ENCODE measurements at places on chromosomes 16 and 17. TPM values are rescaled to one million over a fixed set of nuclear protein-coding genes. Genes with fewer than 3 reads are reported as not detected.

The SAT2 gene
- 15.9 TPM for total RNA-seq

The BICDL2 gene
- total RNA-seq = 70.9 TPM

The TMEM114 gene
- not detected for total RNA-seq

The ALOX12B gene
- total RNA-seq = not detected

The OR4D1 gene
- not detected for total RNA-seq

DNA sequence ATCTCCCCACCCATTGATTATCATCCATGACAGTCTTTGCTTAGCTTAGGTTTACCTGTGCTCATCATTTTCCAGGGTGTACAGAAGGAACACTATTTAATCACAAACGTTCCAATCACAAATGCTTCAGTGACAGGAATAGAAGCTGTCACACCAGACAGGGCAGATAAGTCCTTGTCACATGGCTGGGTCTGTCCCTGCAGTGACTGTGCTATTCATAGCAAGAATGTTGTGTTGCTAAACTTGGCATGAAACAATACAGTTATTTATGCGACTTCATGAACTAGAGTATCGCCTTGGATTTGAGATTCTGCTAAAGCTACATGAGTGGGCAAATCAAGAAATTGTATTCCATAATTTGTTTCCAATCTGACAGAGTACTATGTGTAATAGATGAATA is 108.4 kb downstream of the CDH13 start:
- no peaks in the 10 kb centered on the region for H3K36me3 ChIP-seq
- no peak overlapping the region for H3K27ac ChIP-seq
- H3K4me1 ChIP-seq = no peaks in the 10 kb centered on the region
- H3K27me3 ChIP-seq = no peaks in the 10 kb centered on the region
- no peak for DNase-seq
- H3K4me3 ChIP-seq = no peak overlapping the region

- H3K4me3 ChIP-seq = peak overlapping the region; percentile 52
- H3K4me1 ChIP-seq = peaks cover 53% of the 10 kb centered on the region
- peak overlapping the region; percentile 97 for H3K27ac ChIP-seq
- no peaks in the 10 kb centered on the region for H3K27me3 ChIP-seq
- no peak for DNase-seq
- peaks cover 7% of the 10 kb centered on the region for H3K36me3 ChIP-seq
Observed at GRCh38 chr16:79640513-79641360, 40.2 kb upstream of the MAF start.

DNA sequence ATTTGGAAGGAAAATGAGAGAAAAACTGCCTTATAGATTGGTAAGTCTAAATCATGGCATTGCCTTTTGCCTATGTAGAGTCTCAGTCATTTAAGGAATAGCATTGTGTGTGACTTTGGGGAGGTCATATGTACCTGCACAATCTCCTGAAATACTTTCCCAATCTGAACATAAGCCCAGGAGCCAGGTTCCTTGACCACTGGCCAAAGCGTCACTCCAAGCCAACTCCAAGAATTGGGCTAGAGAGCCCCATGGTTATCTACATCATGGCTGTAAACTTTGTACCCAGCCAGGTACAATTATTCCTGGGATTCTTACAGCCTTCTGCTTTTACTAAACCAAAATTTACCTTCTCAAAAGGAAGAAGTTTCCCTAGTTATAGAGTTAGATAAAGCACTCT is 40.8 kb upstream of the MED13 start:
- H3K27ac ChIP-seq = no peak overlapping the region
- H3K27me3 ChIP-seq = no peaks in the 10 kb centered on the region
- no peak for DNase-seq
- no peaks in the 10 kb centered on the region for H3K36me3 ChIP-seq
- H3K4me1 ChIP-seq = no peaks in the 10 kb centered on the region
- no peak overlapping the region for H3K4me3 ChIP-seq

DNA sequence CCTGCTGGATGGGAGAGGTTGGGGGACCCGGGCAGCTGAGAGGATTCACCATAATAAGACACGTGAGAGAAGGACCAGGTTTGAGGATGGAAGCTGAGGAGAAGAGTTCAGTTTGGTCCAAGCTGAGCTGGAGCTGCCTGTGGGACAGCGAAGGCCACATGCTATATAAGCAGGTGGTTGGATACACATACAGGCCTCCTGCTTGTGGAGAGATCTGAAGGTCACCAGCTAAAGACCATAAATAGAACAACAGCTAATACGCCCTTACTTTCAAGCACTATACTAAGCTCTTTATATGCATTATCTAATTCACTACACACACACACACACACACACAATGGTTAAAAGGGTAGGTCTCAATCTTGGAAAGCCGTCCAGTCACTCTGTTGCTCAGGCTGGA is 32.1 kb downstream of the DUSP14 start:
- DNase-seq = no peak
- H3K27me3 ChIP-seq = no peaks in the 10 kb centered on the region
- no peak overlapping the region for H3K27ac ChIP-seq
- peaks cover 52% of the 10 kb centered on the region for H3K36me3 ChIP-seq

- no peak overlapping the region for H3K4me3 ChIP-seq
- H3K4me1 ChIP-seq = no peaks in the 10 kb centered on the region
- DNase-seq = peak; percentile 61
- no peak overlapping the region for H3K27ac ChIP-seq
Observed at GRCh38 chr16:77584205-77584859, 138.0 kb upstream of the NUDT7 start.

DNA sequence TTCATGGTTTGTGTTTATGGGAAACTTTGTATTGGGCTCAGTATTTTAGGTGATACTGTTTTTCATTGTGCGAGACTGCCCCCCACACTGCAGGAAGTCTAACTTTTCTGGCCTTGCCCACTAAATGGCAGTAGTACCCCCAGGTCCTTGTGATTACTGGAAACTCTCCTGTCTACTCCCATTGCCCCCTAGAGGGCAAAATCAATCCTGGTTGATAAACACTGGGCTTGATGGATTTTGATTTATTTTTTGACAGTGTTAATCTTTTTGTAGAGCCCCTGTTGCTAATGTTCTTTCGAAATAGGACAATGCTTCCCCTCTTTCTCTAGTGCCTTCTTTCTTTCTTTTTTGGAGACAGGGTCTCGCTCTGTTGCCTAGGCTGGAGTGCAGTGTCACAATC is 15.5 kb downstream of the METTL9 start:
- peaks cover 14% of the 10 kb centered on the region for H3K36me3 ChIP-seq
- no peak overlapping the region for H3K27ac ChIP-seq
- no peak overlapping the region for H3K4me3 ChIP-seq
- DNase-seq = no peak
- H3K4me1 ChIP-seq = peaks cover 23% of the 10 kb centered on the region
- H3K27me3 ChIP-seq = no peaks in the 10 kb centered on the region

GRCh38 chr17:11981862-11982261 is 15.4 kb downstream of the ZNF18 start:
- no peaks in the 10 kb centered on the region for H3K27me3 ChIP-seq
- no peak overlapping the region for H3K4me3 ChIP-seq
- H3K27ac ChIP-seq = no peak overlapping the region

- no peak overlapping the region for H3K27ac ChIP-seq
- H3K27me3 ChIP-seq = no peaks in the 10 kb centered on the region
- no peak for DNase-seq
- no peak overlapping the region for H3K4me3 ChIP-seq
- H3K4me1 ChIP-seq = no peaks in the 10 kb centered on the region
Observed at GRCh38 chr16:35602116-35602515, 2142.7 kb downstream of the TP53TG3F start.

DNA sequence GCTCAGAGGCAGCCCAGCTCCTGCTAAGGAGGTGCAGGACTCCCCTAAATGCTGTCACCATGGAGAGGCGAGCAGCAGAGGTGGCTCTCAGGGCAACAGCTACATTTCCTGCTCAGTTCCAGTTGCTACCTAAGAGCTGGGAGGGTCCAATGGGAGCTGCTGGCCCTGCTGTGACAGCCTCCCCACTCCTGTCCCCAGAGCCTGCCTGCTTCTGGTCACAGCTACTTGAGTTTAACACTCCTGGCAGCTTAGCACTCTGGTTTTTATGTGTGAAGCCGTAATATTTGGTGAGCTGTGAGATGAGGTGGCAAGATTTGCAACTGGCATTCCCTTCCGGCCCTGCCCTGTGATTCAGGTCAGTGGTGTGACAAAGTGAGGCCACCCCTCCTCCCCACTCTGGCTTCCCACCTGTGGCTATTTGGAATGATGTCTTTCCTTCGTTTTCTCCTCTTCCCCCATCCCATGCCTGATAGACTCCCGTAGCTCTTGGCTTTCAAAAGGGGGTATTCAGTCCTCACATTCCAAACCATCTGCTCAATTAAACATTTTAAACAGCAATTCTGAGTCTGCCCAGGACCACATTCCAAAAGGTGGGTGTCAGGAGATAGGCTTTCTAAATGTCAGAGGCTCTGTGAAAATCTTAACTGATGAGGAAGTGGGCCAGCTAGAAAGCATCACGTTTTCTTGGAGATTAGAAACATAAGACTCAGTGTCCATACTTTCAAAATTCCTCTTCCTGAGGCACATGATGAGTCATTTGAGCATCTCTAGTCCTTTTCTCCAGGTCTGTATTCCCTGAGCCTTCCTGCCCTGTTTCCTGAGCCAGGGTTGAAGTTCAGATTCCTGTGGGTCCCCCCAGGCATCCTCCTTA is 42.6 kb upstream of the SKAP1 start:
- H3K4me3 ChIP-seq = no peak overlapping the region
- DNase-seq = peak; percentile 52
- no peaks in the 10 kb centered on the region for H3K27me3 ChIP-seq
- H3K4me1 ChIP-seq = peaks cover 26% of the 10 kb centered on the region
- H3K27ac ChIP-seq = peak overlapping the region; percentile 8

DNA sequence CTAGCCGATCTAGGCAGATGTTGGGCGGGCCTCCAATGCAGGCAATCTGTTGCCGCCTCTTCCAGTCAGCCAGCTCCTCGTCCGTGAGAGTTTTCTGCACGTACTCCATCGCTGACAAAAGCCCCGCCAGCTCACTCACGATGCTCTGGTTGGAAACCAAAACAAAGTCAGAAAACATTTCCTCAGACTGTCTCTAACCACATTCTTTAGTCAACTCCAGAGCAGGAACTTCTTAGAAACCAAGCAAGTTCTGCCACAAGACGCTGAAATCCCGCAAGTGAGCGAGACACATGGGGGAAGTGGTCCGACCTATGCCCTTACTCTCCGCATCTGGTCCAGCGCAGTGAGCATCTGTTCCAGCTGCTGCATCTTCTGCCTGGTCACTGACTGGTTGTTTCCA is 49.1 kb downstream of the STAT5A start:
- H3K4me1 ChIP-seq = no peaks in the 10 kb centered on the region
- H3K27me3 ChIP-seq = no peaks in the 10 kb centered on the region
- no peak overlapping the region for H3K4me3 ChIP-seq
- H3K36me3 ChIP-seq = peaks cover 81% of the 10 kb centered on the region
- no peak overlapping the region for H3K27ac ChIP-seq
- DNase-seq = no peak
